ENCODE measurements at places on chromosomes 11 and 22.

GRCh38 chr22:50104141-50104544 lies 14.3 kb downstream of the MOV10L1 start:
- no peak for DNase-seq

DNA sequence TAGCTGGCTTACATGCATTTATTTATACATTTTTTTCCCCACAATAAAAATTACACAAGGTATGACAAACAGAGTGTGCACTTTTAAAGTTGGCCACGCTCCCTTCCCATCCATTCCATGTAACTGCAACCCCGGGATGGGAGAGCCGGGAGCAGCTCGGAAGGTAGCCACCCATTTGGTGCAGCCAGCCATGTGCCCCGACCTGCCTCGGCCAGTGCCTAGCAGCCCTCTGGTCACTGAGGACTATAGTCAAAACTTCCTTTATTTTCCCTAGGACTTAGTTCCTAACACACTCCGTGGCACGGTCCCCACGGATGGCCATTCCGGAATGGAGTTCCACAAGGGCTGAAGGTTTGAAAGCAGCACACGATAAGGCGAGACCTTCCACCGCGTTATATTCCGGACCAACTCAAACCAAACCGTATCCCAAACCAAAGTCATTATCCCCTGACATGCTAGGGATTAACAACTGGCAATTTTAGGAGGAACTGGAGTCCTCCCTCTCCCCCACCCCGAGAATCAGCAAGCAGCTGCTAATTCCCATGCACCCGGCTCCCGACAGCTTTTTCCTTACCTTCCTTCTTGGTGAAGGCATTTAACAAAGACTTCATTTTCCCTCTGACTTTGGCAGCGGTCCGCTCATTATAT lies 426.4 kb downstream of the SHANK2 start:
- no peak for DNase-seq

DNA sequence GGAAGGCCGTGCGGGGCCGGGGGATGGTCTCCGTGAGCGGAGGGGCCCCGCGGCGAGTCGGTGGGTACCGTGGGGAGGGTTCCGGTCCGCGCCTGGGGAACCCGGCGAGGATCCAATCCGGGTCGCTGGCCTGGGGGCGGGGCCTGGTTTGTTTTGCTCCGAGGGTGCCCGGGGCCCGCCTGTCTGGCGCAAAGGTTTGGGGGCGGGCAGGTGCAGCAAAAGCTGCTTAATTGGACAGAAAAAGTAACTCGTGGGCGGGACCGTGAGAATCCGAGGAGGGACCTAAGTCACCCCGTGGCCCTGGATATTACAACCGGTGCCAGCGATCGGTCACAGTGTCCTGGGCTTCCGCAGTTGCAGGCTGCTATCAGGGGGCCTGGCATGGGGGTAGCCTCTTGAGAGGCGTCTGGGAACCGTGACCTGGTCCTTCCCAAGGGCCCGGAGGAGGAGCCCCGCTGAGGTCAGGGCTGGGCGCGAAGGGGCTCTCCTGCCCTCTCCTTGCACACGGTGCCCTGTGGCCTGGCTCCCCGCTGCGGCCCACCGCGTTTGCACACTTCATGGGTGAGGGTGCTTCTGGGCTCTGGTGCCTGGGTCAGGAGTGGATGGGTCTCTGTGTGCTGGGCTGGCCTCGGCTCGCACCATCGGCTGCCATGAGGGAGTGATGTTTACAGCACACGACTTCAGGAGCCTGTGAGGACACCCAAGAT lies 1.4 kb downstream of the PNPLA2 start:
- DNase-seq = peak; percentile 59

GRCh38 chr11:44300844-44301563 lies 8.9 kb downstream of the ALX4 start:
- DNase-seq = no peak

GRCh38 chr11:131823772-131824171 lies 453.4 kb downstream of the NTM start:
- DNase-seq = no peak

DNA sequence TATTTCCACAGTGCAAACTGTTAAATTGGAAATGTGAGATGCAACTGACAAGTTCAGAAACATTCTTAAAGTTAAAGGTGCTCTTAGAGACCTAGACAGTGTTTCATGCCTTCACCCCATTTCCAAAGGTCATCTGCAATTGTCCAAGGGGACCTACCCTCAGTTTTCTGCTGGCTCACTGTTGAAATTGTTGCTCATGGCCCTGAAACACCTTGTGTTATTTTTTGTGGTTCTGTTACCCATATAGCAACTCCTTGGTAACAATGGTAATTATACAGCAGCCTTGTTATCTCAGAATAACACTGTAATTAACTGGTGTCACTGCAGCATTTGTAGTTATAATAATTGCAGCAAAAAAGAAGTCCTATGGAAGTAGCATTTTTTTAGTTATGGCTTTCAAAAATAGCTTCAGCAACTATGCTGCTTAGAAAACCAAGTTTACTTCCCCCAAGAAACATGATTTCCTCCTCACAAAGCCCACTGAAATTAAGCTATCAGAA lies 49.2 kb upstream of the CCDC34 start:
- no peak for DNase-seq

DNA sequence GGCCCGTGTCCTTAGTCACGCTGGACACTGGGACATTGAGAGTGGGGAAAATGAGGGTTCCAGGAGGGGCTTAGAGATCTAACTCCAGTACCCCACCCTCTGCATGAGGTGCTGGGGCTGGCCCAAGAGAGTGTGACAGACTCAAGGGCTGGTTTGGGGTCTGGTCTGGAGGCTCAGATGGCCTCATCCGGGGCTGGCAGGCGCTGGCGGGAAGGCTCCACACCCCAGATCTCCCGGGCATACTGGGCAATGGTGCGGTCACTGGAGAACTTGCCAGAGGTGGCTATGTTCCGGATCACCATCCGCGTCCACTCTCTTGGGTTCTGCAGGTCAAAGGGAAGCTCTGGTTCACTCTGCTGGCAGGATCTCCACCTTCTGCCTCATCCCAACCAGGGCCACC lies 2.5 kb upstream of the RASGRP2 start:
- no peak for DNase-seq

DNA sequence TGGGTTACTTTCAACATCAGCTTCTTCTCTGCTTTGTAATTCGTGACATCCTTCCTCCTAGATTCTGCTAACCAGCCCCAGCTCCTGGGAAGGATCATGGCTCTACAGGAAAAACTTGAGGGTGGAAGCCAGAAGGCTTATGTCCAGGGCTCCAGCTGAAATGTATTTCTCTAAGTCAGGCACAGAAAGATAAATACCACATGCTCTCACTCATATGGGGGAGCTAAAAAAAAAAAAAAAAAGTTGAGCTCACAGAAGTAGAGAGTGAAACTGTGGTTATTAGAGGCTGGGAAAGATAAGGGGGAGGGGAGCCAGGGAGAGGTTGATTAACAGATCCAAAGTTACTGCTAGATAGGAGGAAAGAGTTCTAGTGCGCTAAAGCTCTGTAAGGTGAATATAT lies 74.9 kb downstream of the DSCAML1 start:
- no peak for DNase-seq

DNA sequence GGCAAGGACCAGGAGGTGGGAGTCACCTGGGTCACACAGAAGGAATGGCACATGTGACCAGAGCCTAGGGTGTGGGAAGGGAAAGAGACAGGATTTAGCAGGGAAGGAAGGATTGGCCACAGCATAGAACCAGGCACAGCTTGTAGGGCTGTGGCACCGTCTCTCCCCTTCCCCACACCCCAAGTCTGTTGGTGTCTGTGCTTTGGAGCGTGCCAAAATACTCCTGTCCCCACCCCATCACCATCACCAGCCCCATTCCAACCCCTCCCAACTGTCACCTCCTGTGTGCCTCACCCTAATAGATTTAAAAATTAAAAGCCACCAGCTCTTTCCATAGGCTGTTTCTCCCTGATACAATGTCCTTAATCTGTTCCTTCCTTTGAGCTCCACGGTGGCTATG lies 18.2 kb downstream of the SGSM1 start:
- DNase-seq = no peak

- DNase-seq = peak; percentile 32
Measured at GRCh38 chr22:50641696-50642607, 14.0 kb upstream of the ARSA start.

DNA sequence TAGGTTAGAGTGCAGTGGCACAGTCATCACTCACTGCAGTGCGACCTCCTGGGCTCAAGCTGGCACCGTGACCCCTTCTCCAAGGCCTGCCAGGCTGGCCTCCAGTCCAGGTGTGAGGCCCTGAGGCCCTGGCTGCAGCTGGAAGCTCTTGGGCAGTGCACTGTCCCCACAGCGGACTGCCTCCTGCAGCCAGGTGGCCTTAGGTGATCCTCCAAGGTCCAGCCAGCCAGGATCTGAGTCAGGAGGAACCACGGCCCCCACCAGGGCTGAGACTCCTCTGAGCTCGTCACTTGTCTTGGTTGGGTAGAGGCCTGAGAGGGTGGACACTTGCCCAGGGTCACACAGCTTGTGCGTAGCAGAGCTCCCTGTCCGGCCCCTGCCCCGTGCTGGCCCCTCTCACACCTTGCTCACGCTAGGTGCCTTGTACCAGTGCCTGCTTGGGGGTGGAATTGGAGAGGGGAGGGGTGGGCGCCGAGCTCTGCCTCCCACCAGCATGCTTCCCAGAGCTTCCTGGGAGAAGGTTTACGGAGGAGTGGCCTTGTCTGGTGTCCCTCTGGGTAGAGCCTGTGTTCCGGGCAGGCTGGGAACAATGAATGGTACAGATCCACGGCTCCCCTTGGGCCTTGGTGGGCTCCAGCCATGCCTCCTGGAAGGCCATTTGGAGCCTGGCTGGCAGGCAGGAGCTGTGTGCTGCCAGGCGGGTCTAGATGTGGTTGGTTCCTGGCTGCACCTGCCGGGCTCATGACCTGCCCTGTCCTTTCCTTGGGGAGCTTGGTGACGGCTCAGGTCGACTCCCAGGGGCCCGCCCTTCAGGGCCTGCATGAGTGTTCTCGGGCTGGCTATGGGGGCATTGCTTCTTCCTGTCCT lies 20.6 kb downstream of the KCNQ1 start:
- DNase-seq = no peak

GRCh38 chr22:45389546-45389945 lies 23.9 kb downstream of the SMC1B start:
- no peak for DNase-seq

GRCh38 chr22:42937164-42937843 lies 77.6 kb downstream of the PACSIN2 start:
- DNase-seq = peak; percentile 87

DNA sequence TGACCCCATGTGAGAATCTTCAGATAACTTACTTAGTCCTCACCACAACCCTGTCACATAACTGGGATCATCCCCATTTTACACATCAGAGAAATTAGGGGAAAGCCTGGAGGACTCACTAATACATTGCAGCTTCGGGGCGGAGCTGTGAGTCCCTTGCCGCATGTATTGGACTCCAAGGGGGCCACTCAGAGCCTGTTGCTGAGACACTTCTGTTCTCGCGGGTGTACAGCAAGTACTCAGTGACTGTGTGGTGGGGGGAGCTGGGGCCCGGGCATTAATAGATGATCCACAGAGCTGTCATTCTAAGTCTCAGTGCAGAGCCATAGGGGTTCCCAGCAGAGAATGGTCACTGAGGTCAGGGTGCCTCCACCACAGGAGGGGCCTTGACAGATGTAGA lies 13.5 kb downstream of the OAF start:
- no peak for DNase-seq

- no peak for DNase-seq
Measured at GRCh38 chr11:17287058-17287457, 10.5 kb downstream of the NUCB2 start.

DNA sequence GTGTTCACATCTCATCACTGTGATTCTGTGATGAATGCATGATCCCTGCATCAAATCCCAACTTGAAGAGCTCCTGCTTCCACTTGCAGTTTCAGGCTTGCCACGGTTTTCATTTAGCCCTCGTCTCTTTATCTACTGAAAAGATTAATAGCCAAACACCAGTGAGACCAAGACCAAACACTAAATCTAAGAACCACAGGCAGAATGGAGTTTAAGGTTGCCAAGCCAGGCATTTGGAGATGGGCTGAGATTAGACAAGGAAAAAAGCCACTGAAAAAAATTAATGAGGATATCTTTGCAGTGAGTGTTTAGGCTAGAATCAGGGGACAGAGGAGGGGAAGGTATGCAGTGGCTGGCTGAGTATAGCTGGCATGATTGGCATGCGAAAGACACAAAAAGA lies 227.2 kb upstream of the BLID start:
- DNase-seq = no peak

DNA sequence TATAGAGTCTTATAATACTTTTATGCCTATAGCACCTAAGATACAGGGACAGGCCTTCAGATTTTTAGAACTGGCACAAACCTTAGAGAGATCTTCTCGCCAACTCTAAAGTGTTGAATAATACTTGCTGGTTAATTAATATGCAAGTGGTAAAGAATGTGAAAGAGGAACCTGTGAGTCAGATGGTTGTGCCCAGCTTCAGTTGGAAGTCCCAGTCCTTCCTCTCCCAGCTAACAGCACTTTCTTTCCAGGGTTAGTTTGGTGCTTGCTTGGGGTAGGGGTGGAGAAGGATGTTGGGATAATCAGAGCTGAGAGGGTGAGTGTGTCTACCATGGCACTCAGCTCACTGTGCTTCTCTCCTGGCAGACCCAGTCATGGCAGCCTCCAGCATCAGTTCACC lies 4.9 kb upstream of the TMEM132A start:
- DNase-seq = no peak
